ENCODE measurements at places on chromosomes 5 and 9.

GRCh38 chr9:76020652-76021051 lies 130.2 kb downstream of the PCSK5 start:
- no peak for DNase-seq

DNA sequence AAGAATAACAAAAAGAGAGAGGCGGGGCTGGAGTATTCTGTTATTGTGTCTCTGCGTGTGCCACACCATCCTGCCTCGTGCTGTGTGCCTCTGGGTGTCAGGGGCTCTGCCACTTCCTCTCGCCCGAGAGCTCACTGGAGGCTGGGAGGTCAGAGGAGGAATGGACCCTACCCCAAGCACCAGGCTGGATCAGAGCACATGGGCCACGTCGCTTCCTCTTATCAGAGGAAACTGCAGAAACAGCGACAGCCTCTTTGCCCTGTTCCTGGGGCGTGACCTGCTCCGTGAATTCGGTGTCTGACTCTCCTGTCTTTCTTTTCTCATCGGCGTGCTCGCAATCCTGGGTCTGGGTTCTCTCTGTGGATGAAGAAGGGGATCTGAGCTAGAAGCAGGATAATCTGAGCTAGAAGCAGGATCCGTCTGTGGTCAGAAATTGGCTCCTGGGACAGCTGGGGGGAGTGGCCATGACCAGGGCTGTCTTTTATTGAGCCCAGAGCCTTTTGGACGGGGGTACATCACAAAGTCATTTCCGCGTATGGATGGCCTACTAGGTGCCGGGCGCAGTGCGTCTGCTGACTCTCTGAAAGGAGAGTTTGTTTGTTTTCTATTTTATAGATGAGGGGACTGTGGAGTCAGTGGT lies 150.3 kb upstream of the COL5A1 start:
- no peak for DNase-seq

DNA sequence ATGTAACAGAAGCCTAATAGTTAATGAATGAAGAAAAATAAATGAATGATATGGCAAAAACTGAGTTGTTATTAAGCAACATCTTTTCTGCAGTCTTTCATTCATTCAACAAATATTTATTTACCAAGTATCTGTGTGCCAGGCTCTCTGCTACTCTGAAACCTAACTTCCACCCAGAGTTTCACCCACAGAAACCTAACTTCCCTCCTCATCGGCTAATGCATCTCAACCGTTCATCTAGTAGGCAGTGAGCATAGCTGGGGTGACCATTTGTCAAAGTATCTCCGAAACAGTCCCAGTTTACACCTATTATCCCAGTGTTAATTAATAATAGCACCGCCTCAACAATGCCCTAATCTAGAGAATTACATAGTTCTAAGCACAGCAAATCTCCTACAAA lies 1.5 kb downstream of the TTC39B start:
- no peak for DNase-seq

DNA sequence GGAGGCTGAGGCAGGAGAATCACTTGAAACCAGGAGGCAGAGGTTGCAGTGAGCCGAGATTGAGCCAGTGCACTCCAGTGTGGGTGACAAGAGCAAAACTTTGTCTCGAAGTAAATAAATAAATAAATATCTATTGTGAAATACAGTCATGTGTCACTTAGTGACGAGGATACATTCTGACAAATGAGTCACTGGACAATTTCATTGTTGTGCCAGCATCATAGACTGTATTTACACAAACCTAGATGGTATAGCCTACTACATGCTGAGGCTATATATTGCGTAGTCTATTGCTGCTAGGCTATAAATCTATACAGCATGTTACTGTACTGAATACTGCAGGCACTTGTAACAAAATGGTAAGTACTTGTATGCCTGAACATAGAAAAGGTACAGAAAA lies 61.1 kb upstream of the CCL21 start:
- no peak for DNase-seq

GRCh38 chr9:136995362-136995761 lies 1.0 kb downstream of the CLIC3 start:
- no peak for DNase-seq

- no peak for DNase-seq
These were observed 283.8 kb downstream of the NTRK2 start for GRCh38 chr9:84953252-84953773.

DNA sequence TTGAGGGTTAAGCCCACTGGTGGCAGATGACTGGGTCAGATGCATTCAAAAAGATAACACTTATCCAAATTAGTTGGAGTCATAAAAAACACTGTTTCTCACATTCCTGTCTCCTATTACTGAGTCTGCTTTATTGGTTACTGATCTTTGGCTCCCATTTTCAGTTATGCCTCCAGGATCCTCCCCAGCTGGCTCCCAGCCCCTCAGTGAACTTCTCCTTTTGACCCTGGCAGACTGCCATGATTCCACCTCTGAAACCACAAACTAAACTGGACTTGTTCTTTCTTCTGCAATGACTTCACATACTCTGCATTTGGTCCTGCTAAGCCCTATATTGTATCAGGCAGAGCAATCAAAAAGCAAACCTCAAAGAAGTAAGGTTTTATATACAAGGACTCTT lies 860.8 kb upstream of the DMAC1 start:
- DNase-seq: no peak

- no peak for DNase-seq
These were observed 106.2 kb upstream of the TUT7 start for GRCh38 chr9:86460216-86461002.

DNA sequence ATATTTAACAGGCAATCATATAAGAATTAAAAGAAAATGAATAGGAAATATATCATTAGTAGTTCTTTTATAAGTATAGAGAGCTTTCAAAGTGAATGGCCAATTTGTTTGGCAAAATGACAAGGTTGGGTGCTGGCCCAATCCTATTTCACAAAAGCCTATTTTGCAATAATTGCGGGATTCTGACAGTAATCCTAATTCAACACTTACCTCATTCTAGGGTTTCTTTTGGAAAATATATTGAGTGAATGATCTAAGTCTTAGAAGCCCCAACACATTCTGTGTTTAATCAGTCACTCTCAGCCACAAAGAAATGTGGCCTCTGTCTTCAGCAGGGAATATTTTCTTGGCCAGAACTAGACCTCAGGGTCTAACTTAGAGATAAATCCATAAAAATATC lies 835.9 kb upstream of the ZNF608 start:
- DNase-seq: no peak

DNA sequence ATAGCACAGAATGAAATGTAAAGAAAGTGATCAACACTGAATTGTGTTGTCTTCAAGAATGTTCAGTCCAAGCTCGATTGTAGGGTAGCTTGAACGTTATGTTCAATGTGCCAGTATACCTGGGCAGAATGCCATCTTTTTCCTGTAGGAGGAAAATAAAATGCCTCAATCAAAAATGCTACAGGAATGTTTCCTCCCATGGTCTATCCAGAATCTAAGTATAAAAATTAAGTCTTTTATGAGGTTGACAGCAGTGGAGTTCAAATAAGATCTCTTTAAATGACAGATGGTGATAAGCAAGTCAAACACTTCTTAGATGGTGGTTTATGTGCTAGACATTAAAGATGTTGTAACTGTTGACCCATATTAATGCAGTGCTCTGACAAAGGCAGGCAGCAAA lies 488.6 kb downstream of the CSNK1G3 start:
- DNase-seq: no peak

GRCh38 chr9:133615186-133615585 lies 6.0 kb upstream of the FAM163B start:
- DNase-seq: no peak

- DNase-seq: no peak
These were observed 406.6 kb downstream of the CTNND2 start for GRCh38 chr5:11497651-11498050.

GRCh38 chr9:71767776-71768321 lies 464 bp downstream of the CEMIP2 start:
- no peak for DNase-seq

GRCh38 chr9:100033877-100034551 lies 64.8 kb downstream of the ERP44 start:
- DNase-seq: no peak

GRCh38 chr5:135095052-135095715 lies 61.2 kb upstream of the PITX1 start:
- no peak for DNase-seq

DNA sequence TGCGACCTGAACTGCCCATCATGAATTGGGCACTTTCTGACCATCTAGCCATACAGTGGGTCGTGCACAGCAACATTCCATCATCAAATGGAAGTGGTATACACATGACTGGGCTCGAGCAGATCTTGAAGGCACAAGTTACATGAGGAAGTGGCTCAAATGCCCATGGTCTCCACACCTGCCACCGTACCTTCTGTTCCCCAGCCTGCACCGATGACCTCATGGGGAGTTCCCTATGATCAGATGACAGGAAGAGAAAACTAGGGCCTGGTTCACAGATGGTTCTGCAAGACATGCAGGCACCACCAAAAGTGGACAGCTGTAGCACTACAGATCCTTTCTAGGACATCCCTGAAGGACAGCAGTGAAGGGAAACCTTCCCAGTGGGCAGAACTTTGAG lies 21.8 kb downstream of the MTMR12 start:
- no peak for DNase-seq

- DNase-seq: peak; percentile 28
These were observed 117.6 kb upstream of the ANKRD55 start for GRCh38 chr5:56350597-56351170.

- DNase-seq: no peak
These were observed 95.7 kb downstream of the LPAR1 start for GRCh38 chr9:110942522-110942921.

GRCh38 chr5:156623381-156624040 lies 226.6 kb upstream of the PPP1R2B start:
- no peak for DNase-seq

DNA sequence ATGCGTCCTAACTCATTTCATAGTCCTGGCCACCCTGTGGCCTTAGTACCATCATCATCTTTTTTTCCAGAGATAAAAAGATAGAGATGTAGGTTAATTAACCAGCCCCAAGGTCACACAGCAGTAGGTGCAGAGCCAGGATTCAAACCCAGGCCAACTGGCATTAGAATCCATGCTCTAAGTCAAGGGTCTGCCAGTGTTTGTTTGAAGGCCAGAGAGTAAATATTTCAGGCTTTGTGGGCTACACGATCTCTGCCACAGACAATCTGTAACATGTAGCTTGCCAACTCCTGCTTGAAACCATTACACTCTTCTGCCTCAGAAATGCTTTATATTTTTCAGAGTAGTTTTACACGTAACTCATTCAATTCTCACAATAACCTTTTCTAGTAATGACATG lies 119.6 kb downstream of the EFNA5 start:
- DNase-seq: no peak

- DNase-seq: no peak
These were observed 19.6 kb upstream of the GLRX start for GRCh38 chr5:95841914-95842812.

GRCh38 chr5:77697692-77698091 lies 59.2 kb upstream of the OTP start:
- no peak for DNase-seq

DNA sequence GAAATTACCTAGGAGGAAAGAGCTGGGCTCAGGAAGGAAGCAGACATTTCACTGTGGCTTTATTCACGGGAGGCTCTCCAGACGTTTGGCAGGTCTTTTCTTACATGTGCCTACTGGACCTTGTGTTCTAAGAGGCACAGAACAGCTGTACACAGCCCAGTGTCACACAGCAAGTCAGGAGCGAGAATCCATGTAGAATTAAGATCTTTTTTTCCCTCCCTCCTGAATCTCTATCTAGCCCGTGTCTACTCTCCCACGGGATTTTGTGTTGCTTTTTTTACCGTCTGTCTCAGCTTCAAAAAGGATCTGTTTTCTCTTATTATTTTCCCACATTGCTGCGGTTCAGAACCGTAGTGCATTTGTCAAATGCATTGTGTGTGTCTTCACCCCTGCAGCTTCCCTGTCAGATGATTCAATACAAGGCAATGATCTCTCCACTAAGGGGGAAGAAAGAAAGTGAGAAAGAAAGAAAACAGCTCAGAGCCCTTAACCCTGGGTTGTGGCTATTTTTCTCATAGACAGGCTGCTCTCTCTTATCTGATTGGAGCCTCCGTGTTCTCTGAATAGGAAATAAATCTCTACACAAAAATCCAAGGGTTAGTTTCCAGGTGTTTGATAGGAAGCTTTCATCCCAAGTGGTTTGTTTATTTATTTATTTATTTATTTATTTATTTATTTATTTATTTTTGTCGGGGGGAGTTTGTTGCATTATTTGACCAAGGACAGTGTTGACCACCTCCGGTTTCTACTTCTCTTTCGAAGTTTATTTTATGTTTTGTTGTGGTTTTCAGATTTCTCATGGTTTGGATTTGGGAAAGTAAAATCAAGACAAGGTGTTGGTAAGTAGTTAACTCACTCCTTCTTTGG lies 191.0 kb downstream of the NTRK2 start:
- no peak for DNase-seq

GRCh38 chr5:42583322-42583721 lies 160.1 kb downstream of the GHR start:
- peak; percentile 77 for DNase-seq

DNA sequence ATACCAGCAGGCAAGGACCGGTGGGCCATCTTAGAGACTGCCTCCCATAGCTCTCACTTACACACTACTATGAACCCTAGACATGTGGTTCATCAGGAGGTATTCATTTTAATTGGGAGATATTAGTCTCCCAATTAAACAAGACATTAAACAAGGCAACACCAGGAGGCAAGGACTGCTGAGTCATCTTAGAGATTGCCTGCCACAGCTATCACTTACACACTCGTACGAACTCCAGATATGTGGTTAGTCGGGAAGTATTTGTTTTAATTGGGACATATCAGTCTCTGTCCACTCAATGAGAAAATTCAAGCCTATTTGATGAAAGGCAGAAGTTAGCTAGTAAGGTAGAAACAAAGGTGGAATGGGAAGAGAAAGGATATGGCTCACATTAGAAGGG lies 343.9 kb downstream of the NFIB start:
- DNase-seq: no peak

DNA sequence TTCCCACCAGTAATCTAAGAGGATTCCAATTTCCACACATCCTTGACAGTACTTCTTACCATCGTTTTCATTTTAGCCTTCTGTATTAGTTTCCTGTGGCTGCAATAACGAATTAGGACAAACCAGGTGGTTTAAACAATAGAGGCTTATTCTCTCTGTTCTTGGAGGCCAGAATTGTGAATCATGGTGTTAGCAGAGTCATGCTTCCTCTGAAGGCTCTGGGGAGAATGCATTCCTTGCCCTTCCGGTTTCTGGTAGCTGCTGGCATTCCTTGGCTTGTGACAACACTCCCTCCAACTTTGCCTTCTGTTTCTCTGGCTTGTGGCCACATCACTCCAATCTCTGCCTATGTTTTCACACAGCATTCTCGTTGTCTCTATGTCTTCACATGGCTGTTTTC lies 23.5 kb downstream of the RIGI start:
- no peak for DNase-seq
